ENCODE measurements at places on chromosomes 6 and 20.

- DNase-seq, result no peak
Observed at GRCh38 chr6:13278991-13279390, 49.3 kb downstream of the TBC1D7 start.

- DNase-seq, result no peak
Observed at GRCh38 chr6:42419490-42420280, 32.0 kb downstream of the TRERF1 start.

- no peak for DNase-seq
Observed at GRCh38 chr6:134669485-134669884, 280.4 kb downstream of the ALDH8A1 start.

DNA sequence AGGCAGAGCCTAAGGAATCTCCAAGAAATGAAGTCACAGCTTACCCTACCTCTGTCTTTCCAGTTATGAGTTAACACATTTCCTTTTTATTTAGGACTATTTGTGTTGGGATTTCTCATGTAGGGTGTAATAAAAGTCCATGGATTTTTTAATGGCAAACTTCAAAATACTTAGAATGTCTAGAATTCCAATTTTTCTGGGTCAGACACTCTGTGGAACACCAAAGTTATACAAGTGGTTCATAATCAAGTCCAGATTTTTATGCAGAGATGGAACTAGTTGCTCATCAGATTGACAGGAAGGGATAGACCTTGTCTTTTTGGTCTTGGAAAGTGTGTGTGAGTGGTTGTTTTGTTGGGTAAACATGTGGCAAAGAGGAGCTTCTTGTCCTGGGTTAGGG lies 303.5 kb upstream of the RNF24 start:
- no peak for DNase-seq

DNA sequence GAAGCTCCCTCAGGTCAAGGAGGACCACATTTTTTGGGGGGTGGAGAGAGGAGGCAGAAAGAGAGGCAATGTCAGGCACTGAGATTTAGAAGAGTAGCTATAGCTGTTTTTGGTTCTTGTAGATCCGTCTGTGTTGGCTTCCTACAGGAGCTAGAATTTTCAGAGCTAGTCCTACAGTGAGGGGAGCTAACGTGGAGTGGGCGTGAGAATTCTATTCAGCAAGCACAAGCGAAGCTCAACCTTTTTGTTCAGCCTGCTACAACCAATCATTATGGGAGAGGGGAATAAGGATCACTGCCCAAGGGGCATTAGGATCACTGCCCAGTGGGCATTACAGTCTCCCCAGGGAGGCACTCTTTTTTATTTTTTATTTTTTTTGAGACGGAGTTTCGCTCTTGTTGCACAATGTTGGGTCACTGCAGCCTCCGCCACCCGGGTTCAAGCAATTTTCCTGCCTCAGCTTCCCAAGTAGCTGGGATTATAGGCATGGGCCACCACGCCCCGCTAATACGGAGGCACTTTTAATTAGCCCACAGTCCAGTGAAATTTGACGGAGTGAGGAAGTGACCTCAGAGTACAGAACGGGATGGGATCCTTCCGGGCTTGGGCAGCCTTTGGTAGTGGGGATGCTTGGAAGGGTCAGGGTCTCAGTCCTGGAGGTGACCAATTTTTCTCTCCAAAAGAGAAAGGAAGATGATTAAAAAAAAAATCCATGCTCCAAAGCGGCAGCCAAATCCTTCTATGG lies 1.1 kb upstream of the PANK2 start:
- DNase-seq, result no peak
